ENCODE measurements at places on chromosomes 1 and 21.

- DNase-seq: peak; percentile 11
These were observed 309.1 kb downstream of the MATN1 start for GRCh38 chr1:30414086-30414850.

GRCh38 chr1:61051719-61052394, 30.5 kb upstream of the NFIA start:
- DNase-seq: no peak

- DNase-seq: no peak
These were observed 47.6 kb upstream of the DMRTB1 start for GRCh38 chr1:53411541-53412152.

DNA sequence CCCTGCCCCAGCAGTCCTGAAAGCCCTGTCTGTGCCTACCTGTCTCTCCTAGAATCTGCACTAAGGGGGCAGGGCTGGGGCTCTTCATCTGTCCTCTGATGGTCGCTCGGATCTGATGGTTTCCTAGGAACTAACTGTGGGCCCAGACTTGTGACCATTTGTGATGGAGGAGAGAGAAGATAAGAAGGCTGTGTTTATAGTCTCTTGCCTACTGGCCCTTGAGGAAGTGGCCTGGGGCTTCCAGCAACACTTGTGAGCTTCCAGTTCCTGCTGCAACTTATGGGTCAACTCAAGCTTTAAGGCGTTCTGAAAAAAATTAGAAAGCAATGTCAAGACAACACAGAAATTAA, 53.2 kb upstream of the SYNC start:
- no peak for DNase-seq

- DNase-seq: no peak
These were observed 37.0 kb upstream of the GORAB start for GRCh38 chr1:170495006-170495405.

GRCh38 chr1:246283771-246284410, 223.2 kb downstream of the SMYD3 start:
- DNase-seq: no peak

DNA sequence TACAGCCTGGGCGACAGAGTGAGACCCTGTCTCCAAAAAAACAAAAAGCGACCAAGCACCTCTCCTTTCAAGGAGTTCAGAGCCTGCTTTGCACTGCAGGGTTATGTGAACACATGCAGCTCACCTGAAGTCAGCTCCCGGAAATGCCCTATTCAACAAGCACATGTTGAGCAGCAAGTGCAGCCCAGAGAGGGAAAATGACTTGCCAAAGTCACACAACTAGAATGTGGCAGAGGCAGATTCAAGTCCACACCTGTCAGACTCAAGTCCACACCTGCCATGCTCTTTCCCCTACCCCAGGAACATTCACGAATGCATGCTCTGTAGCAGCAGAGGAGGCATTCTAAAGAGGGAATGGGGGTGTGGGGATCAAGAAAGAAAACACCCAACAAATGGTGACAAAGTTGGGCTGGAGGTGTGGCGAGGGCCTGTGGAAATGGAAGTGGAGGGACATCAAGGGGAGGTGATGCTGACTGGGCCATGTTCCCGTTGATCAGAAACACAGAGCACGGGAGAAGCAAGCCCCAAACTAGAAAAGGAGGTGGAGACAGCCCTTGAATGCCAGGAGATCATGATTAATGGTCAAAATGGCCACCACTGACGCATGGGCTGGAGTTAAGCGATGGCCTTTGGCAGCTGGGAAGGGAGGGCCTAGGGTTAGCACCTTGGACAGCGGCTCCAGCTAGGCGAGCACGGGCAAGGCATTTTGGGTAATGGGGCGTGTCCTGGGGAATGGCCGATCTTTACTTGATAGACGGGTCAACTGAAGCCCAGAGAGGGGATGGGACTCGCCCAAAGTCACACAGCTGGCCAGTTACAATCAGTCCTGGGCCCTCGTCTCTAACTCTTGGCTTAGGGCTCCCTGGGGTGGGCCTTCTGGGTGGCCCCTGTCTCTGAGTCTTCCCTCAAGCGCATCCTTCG, 21.5 kb downstream of the RAP1GAP start:
- peak; percentile 73 for DNase-seq

Measured in GM13976 (cell line).